ENCODE measurements at places on chromosomes 2 and 18.

DNA sequence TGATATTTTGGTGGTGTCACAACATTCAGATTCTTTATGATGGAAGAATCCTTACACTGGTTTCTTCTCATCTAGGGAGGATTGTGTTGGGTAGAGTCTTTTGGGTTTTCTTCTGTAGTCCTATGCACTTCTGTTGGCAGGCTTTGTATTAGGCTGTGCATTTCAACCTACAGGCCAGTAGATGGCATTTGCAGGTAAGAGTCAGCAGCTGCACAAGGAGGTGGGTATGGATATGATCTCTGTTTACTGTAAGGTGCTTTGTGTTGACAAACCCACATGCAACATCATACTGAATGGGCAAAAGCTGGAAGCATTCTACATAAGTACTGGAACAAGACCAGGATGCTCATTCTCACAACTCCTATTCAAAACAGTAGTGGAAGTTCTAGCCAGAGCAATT lies 656.8 kb downstream of the METTL4 start:
- DNase-seq = no peak

DNA sequence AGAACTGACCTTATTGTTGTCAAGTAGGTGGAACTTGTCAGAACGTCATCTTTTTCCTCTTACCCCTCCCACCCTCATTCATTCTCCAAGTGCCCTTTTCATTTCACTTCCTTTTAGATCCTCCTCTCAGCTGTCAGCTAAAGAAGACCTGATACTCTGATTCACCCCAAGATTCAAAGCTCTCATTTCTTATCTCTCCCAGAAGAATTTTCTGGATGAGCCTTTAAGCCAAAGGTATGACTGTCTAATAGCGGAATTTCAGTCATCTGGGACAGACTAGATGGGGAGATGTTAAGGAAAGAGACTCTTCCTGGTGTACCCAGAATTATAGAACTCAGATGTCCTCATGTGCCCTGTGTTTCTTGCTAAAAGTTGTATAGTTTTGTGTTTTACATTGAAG lies 53.9 kb downstream of the TCF7L1 start:
- no peak for DNase-seq

GRCh38 chr2:135629520-135629919 lies 98.2 kb downstream of the R3HDM1 start:
- no peak for DNase-seq

- no peak for DNase-seq
Measured at GRCh38 chr2:185507719-185508118, 230.9 kb upstream of the FSIP2 start.

DNA sequence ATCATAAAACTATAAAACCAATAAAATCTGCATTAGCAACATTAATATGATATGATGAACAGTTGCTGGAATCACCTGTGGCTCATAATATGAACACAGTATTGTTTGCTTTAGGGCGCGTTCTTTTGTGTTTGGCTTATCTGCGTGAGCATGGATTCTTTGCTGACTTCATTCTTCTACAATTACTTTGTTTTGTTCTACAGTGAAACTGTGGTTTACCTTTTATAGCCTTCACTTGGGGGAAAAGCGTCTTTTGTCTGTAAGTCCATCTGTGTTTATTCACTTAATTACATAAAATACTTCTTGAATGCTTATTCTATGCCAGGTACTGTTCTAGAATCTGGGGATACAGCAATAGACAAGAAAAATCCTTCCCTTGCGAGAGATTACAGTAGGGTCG lies 74.0 kb upstream of the SEC11C start:
- DNase-seq = no peak

DNA sequence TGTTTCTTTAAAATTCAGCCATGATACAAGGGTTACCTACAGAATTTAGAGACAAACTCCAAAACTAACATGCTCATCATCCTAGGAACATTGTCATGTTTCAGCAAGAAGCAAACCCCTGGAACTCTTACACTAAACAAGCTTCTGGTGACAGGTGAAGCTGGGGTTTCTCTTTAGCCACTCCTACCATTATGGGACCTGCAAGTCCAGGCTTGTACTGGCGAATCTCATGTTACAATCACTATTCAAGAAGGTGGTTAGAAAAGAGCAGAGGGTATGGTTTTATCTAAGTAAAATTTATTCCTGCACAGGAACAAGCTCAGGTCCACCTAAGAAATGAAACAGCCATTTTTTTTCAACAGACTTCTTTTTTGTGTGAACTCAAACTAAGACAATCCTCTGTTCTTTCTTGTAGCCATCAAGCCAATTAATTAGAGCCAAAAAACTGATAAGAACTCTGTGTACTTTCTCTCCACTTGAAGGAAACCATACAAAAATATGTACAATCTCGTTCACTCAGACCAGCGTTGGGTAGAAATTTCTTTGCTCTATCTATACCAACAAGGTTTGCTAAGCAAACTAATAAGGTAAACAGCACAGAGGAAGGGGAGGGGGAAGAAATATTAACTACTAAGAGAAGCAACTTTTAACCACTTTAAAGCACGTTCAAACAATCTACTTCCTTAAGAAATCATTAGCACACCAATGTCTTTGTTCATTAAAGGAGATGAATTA lies 63.3 kb upstream of the NEDD4L start:
- DNase-seq = no peak

DNA sequence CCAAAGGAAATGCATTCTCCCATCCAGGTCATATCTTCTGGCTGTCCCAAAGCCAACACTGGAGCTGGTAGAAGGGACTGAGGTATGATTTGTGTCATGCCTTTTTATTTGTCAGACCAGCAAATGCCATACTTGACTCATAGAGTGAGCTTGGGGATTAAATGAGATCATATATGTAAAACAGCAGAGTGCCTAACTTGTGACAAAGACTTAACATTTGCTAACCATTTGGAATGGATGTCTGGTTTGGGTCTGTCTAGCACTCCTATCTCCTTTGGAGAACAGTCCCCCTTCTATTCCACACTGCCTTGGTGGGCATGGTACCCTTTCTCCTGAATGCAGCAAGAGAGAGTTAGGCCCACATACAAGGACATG lies 128.5 kb upstream of the LGALSL start:
- DNase-seq = no peak

DNA sequence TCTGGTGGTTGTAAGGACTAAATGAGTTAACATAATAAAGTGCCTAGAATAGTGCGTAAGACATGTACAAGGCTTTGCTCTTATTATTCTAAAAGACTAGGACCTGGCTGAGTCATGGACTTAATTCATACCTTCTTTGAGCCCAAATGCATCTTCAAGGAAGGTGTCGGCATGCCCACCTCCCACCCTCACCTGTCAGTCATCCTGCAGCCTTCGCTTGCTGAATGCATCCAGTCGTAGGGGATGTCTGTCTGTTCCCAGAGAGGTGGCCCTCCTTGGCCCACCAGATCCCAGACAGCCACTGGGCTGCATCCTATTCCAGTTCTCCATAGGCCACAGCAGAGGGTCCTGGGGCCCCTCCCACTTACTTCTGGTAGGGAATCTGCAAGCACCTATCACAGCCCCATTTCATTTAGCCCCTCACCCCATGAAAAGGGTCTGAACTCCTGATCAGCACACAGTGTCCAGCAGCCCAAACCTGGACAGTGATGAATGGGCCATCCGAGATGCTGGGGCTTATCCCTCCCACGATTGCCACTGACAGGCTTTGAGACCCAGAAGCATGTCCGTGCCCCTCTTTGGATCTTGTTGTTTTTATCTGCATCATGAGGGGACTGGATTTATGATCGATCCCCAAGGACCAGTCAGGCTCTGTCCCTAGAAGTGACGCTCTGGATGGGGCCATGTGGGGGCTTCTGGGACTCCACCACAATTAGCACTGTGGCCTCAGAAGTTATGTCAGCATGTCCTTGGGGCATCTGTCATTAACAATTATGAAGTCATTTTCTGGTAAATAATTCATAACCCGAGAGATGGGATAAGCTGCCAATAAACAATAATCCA lies 101.1 kb downstream of the KLHL29 start:
- DNase-seq = no peak
